NK-92 treated with Interleukin-12 subunit alpha and Interleukin-12 subunit beta, amount 100 ng/mL, for 24 hours (cell line): ENCODE measurements at places on chromosomes 12 and 14.

GRCh38 chr12:101697197-101697929 is at the start of gene CHPT1:
CHPT1 (plus strand) TSS chr12:101697640; CDS start chr12:101697862, 222 bp downstream.
- peak; percentile 7 for DNase-seq

DNA sequence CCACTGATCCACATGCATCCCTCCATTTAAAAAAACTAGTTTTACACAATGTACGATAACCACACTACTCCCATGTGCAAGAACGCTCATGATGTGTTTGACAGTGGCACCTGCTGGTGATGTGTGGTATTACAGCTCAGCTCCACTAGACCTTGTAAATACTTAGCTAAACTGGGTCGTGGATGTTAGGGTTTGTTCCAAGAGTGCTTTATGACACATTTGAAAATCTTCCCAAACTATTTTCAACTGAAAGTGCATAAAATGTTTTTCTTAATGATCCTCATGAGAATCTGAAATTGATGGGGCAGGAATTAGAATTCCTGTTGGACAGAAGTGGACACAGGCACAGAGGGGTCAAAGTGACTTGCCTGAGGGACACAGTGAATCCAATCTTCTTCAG is 99.2 kb downstream of the SCARB1 start:
- peak; percentile 11 for DNase-seq

DNA sequence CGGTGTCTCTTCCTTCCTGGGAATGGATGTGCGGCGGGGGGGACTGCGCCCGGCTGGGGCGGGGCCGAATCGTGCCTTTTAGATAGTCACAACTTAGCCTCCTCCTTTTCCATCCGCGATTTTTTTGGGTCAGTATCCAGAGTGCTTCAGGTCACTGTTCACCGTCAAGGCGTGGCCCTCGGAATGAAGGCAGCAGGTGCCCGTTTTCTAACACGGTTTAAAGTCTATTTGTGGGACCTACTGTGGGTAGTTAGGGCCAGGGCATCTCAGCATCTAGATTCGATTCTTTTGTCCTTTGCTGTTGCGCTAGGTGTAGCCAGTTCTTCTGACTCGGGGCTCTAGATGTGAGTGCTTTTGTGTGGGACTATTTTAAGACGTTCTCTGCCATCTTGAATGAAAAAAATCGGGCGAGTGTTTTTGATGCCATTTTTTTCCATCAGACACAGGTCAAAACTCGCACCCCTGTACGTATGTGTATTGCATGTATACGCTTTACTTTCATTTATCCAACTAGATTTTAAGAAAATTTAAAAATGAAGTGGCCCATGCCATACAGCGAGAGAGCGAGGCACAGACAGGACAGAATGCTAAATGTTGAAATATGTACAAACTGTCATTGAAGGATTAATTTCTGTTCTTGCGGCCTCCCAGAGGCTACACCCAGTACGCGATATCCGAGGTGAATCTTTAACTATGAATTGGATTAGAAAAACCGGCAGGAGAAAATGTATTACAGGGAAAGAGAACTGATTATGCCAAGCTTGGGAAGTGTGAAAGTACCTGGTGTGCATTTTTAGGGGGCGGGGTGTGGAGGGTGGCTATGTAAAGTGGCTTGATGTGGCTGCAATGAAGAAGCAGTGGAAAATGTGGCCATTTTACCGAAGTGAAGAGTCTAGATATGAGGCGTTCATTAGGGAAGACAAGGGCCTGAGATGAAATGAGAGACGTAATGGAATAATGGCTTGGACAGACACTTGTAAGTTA is 835 bp downstream of the VEZT start:
- DNase-seq: peak; percentile 40

DNA sequence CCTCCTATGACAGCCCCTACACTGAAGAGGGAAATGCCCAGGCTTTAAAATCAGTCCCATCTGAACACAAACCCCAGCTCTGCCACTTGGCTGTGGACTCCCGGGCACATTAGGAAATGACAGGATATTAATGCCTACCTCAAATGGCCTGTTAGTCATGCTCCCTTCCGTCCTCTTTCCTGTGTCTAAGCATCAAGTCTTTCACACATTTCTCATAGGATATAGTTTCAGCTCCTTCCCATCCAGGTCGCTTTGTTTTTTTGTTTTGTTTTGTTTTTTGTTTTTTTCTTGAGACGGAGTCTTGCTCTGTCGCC is 16.1 kb downstream of the PLEK2 start:
- DNase-seq: no peak

DNA sequence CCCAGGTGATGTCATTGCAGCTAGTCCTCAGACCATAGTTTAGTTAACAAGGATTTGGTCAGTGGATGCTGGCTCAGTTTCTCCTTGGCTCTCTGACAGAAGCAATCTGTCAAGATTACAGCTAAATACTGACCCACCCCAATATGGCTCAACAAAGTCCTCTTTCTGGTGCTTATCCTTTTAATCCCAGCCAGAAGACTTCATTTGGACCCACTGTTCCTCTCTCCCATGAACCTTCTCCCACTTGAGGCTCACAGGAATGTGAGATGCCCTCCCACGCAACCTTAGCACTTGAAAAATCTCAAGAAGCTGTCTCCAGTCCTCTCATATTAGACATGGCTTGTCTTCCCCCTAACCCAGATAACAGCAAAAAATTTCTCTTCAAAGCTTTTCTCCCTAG is 47.7 kb downstream of the C12orf50 start:
- DNase-seq: no peak

GRCh38 chr14:32920696-32921276 is 17.9 kb upstream of the NPAS3 start:
- no peak for DNase-seq
